NCI-H1092 (cell line): ENCODE measurements at places on chromosomes 7 and 10.

GRCh38 chr10:122375679-122376160 is 1.2 kb downstream of the PLEKHA1 start:
- no peak for DNase-seq

- DNase-seq, result no peak
Measured at GRCh38 chr7:18295781-18296423, 199.6 kb upstream of the HDAC9 start.

GRCh38 chr7:80830010-80830409 is 88.8 kb downstream of the SEMA3C start:
- no peak for DNase-seq

- DNase-seq, result no peak
Measured at GRCh38 chr10:29862923-29863614, 196.3 kb downstream of the JCAD start.

DNA sequence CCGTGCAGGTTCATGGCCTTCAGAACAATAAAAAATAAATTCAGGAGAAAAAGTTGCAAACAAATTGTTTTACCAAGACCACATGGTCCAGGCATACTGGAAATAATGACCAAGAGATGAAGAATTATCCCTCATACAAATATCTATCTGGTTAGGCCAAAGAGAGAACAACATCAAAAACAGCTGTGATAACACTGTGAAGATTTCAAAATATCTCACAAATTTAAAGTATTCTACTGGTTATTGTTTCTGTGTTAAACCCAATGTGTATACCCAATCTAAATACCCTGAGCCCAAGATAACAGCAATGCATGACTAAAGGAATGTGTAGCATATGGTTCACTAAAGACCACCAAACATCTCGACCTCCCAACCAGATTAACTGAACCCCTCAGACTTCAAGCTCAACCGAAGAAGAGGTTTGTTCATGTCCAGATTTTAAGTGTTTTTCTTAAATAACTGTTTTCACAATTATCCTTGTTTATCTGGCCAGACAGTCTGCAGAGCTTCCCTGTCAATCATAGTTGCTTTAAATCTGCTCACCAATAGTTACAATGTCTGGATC is 10.9 kb downstream of the OR9A2 start:
- no peak for DNase-seq

DNA sequence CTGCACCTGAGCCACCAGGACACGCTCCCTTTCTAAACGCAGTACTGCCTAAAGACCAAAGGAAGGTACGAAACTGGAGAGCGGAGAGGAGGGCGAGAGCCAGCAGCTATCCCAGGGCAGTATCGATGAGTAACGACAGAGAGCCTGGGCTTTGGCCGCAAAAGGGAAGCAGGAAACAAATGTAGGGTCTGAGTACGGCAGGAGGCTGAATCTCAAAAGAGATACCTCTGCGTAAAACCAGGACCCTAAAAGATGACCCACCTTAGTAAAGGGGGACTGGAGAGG is 20.4 kb downstream of the PARP12 start:
- no peak for DNase-seq
